Tibial nerve (tissue), 4 donors: ENCODE measurements at places on chromosomes 1 and 21. TPM values are rescaled to one million over a fixed set of nuclear protein-coding genes. Genes with fewer than 3 reads are reported as not detected.

- H3K36me3 ChIP-seq: no peaks in the 10 kb centered on the region
- H3K4me1 ChIP-seq: no peaks in the 10 kb centered on the region
- no peak overlapping the region for H3K27ac ChIP-seq
- no peak overlapping the region for H3K4me3 ChIP-seq
These were observed 64.0 kb upstream of the RUNX1 start for GRCh38 chr21:35113064-35113463.

The LRRN2 gene
- total RNA-seq: 3.6 TPM

- H3K4me3 ChIP-seq: no peak overlapping the region
- H3K36me3 ChIP-seq: no peaks in the 10 kb centered on the region
- no peak overlapping the region for H3K27ac ChIP-seq
- H3K27me3 ChIP-seq: no peaks in the 10 kb centered on the region
- no peak for DNase-seq
These were observed 135.7 kb downstream of the ROR1 start for GRCh38 chr1:63909526-63909925.

GRCh38 chr1:198830412-198830811, 191.6 kb downstream of the PTPRC start:
- DNase-seq: no peak
- no peak overlapping the region for H3K27ac ChIP-seq
- H3K27me3 ChIP-seq: no peaks in the 10 kb centered on the region

The LGR6 gene
- total RNA-seq: not detected

GRCh38 chr1:165516469-165516868, 27.3 kb upstream of the LRRC52 start:
- H3K4me1 ChIP-seq: no peaks in the 10 kb centered on the region
- no peaks in the 10 kb centered on the region for H3K36me3 ChIP-seq
- no peak overlapping the region for H3K27ac ChIP-seq
- H3K4me3 ChIP-seq: no peak overlapping the region
- H3K27me3 ChIP-seq: no peaks in the 10 kb centered on the region

GRCh38 chr1:19893687-19894086, 11.5 kb downstream of the OTUD3 start:
- H3K36me3 ChIP-seq: peaks cover under 1% of the 10 kb centered on the region
- no peak overlapping the region for H3K4me3 ChIP-seq
- H3K27me3 ChIP-seq: no peaks in the 10 kb centered on the region
